ENCODE measurements at places on chromosomes 3 and 15.

DNA sequence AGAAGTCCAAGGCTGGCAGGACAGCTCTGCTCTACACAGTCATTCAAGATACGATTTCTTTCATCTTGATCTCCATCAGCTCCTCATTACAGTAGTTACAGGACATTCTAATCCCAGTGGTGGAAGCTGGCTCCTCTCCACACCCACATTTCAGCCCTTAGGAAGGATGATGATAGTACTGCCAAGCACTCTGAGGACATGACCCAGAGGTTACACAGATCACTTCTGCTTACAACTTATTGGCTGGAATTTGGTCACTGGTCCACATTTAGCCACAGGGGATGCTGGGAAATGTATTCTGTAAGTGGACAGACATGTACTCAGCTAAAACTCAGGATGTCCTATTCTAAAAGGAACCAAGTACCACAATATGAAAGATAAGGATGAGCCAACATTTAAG, 77.1 kb downstream of the IQCH start:
- no peak for DNase-seq

- no peak for DNase-seq
These were observed 1.0 kb downstream of the CSPG5 start for GRCh38 chr3:47577583-47578118.

DNA sequence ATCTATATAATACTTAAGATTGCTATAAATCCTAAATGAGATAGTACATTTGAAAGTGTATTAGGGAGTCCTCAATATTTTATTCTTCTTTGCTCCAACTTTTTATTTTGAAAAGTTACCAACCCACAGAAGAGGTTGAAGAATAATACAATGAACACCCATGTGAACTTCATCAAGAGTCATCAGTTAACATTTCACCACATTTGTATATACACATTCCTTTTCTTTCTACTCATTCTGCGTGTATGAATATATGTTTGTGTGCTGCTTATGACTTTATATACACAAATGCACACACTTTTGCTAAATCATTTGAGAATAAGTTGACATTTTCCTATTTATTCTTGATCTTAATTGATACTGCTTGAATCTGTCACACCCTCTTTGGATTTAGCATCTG, 193.3 kb upstream of the CGNL1 start:
- no peak for DNase-seq

DNA sequence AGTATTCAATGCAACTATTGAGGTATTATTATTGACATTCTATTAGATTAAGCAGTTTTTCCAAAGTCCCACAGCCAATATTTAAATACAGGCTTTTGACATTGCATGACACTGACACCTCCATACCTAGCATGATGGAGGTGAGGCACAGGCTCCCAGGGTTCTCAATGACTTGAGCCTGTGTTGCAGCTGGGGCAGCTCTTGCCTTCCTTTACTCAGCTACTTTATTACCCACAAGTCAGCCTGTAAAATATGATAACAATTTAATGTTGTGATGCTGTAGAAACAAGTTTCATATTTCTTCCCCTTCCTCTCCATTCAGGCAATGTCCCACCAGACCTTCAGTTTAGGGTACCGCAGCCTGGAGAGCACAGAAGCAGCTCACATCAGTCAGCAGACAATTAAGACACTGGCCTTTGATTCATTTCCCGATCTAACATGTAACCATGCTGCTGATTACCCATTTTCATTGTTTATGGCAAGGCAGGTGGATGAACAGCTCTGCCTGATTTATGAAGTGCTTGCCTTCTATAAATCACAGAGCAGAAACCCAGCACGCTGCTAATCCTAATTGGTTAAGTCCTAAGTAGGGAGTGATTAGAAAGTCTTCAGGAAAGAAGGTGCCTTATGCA, 826.1 kb downstream of the AGBL1 start:
- DNase-seq, result no peak

DNA sequence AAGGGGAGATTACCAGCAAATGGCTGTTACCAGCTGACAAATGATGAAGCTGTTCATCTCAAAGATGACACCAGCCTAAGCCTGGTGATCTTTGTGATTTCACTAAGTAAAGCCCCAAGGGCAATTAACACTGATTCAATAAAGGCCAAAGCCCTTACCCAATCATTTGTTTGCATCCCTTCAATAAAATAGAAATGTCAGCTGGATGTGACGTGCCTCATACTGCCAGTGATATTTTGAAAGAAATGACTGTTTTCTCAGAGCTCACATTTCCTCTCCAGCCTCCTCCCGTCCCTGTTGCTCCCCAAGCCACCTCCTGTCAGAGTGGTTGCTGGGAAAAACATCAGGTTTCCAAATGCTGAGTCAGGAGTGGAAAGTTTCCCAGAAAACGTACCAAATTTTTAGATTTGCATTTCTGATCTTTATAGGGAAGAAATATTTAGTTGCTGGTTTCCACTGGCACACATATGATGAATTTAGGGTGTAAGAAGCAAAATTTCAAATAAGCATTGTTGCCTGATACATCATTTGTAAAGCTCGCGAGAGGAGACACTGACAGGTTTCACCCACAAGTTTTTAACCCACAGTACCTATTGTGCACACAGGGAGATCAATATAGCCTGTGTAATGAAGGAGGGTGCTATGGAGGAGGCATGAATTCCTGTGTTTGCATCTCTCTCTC, 21.0 kb downstream of the C2CD4A start:
- DNase-seq, result no peak

DNA sequence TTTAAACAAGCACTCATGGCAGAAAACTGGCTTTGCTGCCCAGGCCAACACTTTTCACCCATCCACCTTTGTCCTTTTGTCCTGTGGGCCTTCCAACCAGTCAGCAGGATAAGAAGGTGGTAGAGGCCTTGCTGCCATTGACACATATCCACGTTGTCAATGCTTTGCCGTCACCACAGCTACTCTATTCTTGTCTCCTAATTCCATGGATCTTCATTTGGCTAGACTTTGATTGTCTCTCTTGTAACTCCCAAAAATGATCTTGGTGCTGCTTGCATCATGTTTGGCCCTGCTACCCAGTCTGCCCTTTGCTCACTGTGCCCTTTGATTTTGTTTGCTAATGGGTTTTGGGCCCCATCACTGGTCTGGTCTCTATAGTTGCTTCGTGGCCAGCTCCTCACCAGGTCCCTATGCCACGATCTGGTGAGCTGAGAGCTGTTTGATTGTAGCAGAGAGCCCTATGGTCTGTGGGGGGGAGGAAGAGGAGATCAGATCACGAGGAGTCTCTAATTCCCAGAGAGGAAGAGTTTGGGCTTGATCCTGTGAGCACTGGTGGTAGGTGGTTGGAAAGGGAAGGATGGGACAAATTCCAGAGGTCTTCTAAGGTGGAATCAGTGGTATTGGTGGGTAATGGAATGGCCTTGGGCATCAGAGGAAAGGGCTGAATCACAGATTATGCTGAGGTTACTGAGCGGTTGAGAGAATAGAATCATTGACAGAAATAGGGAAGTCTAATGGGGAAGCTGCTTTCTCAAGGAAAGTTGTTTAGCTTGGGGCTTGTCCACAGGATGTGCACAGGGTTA, 40.3 kb downstream of the ABHD2 start:
- DNase-seq, result no peak

GRCh38 chr3:23761440-23761896, 44.3 kb upstream of the UBE2E1 start:
- no peak for DNase-seq

GRCh38 chr15:78768096-78768495, 43.2 kb downstream of the ADAMTS7 start:
- DNase-seq, result no peak

GRCh38 chr3:123638936-123639689, 54.3 kb upstream of the HACD2 start:
- DNase-seq, result no peak

DNA sequence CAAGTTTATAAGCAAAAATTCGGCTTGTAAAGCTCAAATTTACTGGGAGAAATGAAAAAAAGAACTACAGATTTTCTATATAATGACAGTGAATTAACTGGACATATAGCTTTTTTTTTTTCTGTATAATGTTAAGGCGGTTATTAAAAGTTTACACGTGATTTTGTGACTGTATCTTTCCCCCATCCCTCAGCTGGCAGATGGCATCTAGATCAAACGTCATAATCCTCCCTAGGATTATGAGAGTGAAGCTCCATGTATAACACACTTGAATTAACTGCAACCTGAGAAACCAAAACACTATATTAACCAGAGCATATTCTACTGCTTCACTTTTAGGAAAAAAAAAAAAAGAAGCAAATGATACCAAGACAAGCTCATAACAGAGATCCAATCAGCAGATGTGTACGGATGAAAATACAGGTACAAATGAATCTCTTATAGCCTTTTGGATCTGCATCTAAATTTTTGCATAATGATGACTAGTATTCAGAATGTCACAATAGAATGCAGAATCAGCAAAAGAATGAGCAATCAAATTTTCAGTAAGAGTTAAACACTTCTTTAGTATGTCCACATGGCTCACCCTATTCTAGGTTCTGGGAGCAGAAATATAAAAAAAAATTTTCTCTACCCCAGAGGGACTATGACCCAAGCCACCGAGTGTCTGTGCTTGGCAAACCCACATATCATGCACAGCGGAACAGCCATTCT, 12.4 kb downstream of the MOBP start:
- DNase-seq, result no peak

- no peak for DNase-seq
These were observed 38.8 kb downstream of the SAXO2 start for GRCh38 chr15:82301296-82302016.

GRCh38 chr3:70358978-70359580, 46.6 kb upstream of the MDFIC2 start:
- DNase-seq, result no peak

GRCh38 chr3:124298951-124299350, 307.0 kb upstream of the ROPN1 start:
- peak; percentile 54 for DNase-seq

GRCh38 chr3:58209933-58210332, 839 bp downstream of the DNASE1L3 start:
- no peak for DNase-seq

DNA sequence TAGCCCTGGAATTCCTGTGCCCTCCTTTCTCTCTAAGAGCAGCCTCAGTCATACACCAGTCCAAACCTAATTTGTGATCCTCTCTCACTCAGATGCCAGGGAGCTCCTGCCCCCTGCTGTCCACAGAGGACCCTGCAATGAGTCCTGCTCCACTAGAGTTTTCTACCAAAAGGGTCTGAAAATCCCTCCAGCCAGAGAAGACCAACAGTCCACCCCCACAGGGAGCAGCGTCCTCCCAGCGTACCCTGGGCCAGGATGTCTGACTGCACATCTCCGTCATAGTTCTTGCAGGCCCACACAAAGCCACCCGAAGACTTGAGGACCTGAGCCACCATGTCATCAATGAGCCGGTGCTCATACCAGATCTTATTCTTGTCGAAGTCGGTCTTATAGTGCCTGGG, 15.4 kb downstream of the IDH2 start:
- DNase-seq, result no peak

- no peak for DNase-seq
These were observed 198.9 kb downstream of the AGBL1 start for GRCh38 chr15:86278586-86278985.

DNA sequence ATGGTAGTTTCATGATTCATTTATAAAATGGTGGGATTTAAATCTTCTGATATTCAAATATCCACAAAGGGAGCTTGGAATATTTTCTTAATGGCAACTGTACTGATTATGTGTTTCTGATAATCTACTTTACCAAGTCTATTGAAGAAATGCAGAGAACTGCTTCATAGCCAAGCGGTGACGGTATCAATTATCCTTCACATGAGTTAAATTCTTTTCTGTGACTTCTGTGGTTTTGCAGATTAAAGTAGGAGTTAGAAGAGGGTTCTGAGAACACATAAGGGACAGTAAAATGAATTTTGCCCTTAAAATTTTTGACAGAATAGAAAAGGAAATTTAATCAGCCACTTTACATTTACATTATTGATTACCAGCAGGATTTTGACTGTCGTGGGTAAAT, 563.2 kb downstream of the GBE1 start:
- no peak for DNase-seq
